Breast epithelium (tissue), 4 donors: ENCODE measurements at places on chromosomes 3 and 15. TPM values are rescaled to one million over a fixed set of nuclear protein-coding genes. Genes with fewer than 3 reads are reported as not detected.

ALDH1A2 gene
- total RNA-seq: 11.1 TPM

MEGF11 gene
- not detected for total RNA-seq

SLC15A2 gene
- 4.1 TPM for total RNA-seq

NTRK3 gene
- total RNA-seq: 23.6 TPM
